ENCODE measurements at places on chromosomes 5 and 9. TPM values are rescaled to one million over a fixed set of nuclear protein-coding genes. Genes with fewer than 3 reads are reported as not detected.

The ST8SIA4 gene
- total RNA-seq: under 0.01 TPM

The SPZ1 gene
- not detected for total RNA-seq

The MCIDAS gene
- total RNA-seq: not detected

The TAF11L13 gene
- total RNA-seq: not detected

The NTRK2 gene
- total RNA-seq: not detected

The FAM78A gene
- total RNA-seq: 0.38 TPM

The AQP3 gene
- total RNA-seq: not detected

The CDX1 gene
- total RNA-seq: not detected

The OR1Q1 gene
- not detected for total RNA-seq

The DROSHA gene
- 40.6 TPM for total RNA-seq

The ZNF474 gene
- 0.43 TPM for total RNA-seq

The OTULIN gene
- total RNA-seq: 36.8 TPM

The ADRA1B gene
- 0.32 TPM for total RNA-seq

Data from GM23248 (cell line).